ENCODE measurements at places on chromosomes 6 and 20.

DNA sequence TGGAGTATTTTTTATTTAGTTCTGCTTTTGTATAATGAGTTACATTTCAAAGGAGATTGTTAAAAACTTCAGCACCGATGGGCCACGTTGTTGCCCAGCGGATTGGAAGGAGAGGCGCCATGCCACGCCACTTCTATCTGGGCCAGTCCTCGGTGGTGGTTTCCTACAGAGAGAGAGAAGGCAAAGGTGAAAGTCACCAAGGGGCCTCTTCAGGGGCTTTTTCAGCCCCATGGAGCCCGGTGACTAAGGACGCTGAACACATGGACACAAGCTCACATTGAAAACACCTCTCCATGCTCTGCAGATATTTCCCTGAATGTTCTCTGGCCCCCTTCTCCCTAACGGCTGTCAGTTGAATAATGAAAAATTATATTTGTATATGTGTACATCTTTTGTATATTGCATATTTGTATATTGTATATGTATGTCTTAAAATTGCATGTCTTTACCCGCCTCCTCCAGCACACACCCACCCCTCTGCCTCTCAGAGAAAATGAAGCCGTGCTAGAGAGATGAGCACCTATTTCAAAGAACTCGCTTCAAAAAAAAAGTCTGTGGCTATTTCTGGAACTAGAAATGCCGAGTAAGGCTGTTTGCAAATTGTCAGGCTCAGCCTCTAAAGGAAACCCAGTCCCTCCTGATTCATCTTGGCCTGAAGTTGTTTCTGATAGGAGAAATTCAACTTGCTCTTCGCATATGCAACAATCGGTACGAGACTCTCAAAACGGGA is 91.9 kb upstream of the CDH4 start:
- no peak for DNase-seq

- DNase-seq, result no peak
Measured at GRCh38 chr20:44196271-44196670, 9.3 kb upstream of the JPH2 start.

- DNase-seq, result no peak
Measured at GRCh38 chr6:117548797-117549301, 53.5 kb downstream of the GOPC start.

- DNase-seq, result no peak
Measured at GRCh38 chr6:136723780-136724179, 68.5 kb downstream of the MAP3K5 start.

DNA sequence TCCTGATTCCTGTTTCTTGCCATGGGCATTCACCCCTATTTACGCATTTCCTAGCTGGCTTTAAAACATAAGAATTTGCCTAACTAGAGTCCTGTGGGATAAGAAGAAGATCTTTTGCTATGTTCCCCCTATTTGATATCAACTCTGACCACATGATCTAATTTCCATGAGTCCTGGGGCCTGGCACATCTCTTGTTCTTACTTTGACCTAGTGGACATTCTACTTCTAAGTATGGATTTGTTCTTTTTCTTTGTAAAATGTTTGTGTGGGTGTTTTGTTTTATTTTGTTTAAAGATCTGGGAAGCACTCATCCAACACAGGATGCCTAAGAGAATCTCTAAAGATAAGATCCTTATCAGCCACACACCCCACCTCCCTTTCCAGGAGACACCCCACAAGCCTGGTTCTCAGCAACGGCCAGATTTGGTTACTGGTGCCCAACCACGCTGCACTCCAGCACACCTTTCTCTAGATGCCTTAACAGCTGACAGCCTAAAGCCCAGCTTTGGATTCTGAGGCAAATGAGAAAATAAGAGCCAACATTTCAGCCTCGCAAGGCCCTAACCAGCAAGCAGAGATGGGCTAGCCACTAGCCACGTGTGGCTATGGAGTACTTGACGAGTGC is 74.7 kb downstream of the SLC23A2 start:
- no peak for DNase-seq

DNA sequence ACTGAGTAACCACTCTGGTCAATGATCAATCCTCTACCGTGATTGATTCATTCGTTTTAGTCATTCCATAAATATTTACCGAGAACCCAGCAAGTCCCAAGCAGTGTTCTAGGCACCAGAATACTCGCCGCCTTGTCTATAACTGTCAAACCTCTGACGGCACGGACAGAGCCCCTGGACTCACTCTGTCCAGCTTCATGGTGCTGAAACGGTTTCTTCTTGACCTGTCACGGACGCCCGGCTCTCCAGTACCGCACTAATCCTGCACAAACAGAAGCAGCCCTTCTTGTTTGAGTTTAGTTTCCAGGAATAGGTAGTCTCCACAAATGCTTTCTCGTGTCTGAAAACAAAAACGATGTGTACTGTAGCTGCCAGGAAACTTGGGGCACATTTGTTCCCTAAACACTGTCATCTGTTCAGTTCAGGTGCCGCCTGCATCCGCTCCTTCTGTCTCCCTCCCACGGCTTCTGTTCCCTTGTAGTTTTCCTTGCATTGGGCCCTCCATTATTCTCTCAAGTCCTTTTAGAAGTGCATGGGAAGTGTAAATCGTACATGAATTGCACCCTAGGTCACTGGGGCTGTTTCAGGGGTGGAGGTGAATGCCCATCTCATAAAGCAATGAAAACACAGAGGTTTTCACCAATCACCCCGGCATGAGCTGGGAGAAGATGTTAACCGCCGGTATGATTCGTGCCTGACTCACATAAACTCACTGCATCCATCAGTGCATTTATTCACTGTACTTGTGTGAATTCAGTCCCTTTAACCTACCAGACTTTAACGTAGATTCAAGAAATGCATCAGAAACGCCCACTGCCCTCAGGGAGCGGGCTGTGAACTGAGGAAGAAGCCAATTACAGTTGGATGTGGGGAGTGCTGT is 209.3 kb upstream of the CDH4 start:
- no peak for DNase-seq

- no peak for DNase-seq
Measured at GRCh38 chr20:24357177-24357576, 112.3 kb upstream of the SYNDIG1 start.

DNA sequence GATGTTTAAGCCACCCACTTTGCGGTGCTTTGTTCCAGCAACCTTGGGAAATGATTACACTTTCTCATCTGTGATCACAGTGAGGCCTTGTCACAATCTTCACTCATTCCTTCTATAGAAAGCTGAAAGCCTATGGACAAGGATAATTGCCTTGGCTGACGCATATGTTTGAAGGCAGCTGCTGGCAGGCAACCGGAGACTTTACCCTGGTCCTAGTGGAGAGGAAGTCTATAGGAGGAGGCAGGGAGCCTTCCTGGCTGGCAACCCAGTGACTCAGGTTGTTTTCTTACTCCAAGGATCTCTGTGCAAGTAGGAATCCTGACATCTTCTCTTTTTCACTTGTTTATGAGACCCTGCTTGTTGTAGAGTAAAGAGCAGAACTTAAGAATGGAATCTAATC is 34.1 kb upstream of the ESR1 start:
- DNase-seq, result no peak

DNA sequence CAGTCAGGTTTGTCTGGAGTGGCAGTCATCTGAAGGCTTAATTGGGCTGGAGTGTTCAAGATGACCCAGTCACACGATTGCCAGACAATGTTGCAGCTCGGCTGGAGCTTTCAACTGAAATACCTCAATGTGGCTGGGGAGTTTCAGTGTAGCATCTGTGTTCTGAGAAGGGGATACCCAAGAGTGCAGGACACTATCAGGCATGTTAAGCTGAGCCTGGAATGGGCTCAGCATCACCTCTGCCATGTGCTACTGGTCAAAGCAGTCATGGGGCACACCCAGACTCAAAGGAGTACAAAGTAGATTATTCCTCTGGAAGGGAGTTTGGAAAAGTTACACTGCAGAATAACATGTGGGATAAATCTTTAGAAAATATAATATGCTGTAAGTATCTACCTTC is 363.9 kb downstream of the KIF16B start:
- no peak for DNase-seq

DNA sequence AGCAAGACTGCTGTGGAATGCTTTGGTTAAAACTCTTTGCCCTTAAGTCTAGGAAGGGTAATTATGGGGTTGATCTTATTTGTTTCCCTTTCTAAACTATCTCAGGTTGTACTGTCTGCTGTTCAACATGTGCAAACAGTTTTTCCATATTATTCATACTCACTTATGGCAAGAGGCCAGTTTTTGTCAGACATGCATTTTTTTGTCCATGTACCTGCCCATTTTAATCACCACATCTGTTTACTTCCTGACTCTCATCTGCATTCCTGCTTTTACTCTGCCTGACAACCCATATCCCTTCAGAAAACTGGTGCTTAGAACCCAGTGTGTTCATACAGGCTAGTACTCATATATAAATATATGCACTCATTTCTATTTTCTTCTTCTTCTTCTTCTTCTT is 80.3 kb downstream of the LPA start:
- DNase-seq, result no peak

- DNase-seq, result no peak
Measured at GRCh38 chr20:49157146-49157545, 31.0 kb downstream of the STAU1 start.

DNA sequence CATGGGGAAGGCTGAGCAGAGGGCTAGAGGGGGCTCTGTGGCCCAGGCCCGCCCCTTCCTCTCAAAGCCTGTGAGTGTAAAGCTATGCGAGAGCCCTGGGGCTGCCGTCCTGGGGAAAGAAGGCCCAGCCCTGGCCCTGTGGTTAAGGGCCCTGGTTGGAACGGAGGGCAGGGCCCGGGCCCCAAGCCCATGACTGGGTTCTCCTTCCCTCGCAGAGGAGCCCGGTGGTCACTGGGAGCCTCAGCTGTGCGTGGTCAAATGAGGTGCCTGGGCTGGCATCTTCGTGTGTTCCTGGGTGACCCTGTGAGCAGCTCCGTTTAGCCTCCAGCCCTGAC is 56.0 kb downstream of the SMOC2 start:
- DNase-seq, result no peak

DNA sequence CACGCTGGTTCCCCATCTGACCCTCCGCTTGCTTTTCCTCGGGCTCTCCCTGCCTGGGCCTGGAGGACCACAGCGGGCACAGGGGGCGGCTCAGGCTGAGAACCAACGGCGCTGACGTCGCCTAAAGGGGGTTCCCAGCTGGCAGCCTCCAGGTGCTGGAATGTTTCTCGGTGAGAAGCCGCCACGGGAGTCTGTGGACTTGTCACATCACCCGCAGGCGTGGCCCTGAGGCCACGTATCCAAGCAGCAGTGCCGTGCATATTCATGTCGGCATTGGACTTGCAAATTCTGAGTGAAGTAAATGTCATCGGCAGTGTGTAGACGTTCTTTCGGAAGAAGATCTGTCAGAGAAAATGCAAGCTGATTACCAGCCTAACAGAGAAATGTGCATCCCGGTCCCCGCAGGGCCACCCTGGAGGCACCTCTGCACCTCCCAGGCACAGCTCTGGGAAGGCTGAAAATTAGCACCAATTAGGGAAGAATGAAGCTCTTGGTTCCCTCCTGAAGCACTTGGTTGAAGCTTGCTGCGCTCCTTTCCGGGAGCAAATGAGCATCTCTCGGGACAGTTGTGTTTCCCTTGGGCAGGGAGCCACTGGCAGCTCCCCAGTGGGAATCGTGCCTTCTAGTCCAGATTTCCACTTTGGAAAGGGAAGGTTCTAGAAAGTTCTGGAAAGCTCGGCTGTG is 24.3 kb downstream of the NTSR1 start:
- DNase-seq, result no peak

DNA sequence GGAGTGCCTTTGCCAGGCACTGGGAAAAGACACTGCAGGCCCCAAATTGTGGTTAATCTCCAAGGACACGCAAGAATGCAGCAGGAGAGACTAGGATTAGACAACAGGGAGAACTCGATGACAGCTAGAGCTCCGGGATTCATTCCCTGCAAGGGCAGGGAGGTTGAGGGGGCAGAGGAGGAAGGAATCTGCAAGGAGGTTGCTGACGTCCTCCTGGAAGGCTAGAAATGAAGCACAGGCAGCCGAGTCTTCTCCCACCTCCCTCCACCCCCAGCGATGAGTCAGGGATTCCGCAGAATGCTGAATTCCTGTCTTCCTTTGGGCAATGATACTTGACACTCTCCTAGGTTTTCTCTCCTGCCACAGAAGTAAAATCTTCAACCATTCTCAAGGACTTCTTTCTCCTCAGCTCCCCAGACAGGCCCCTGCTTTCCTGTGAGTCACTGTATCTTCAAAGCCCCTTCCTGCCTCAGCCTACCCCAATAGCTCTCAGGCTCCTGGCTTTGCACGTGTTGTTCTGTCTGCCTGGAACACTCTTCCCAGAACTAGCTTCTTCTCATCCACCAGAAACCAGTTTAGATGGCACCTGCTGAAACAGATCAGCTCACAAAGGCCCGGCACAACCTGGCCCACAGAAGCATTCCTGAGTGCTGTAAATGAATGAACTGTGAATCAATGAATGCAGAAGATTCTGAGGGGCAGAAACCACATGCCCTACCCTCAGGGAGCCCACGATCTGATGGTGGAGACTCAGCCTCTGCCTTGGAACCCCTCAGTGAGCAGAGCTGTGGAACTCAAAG is 85.6 kb downstream of the MRPL14 start:
- DNase-seq, result no peak

DNA sequence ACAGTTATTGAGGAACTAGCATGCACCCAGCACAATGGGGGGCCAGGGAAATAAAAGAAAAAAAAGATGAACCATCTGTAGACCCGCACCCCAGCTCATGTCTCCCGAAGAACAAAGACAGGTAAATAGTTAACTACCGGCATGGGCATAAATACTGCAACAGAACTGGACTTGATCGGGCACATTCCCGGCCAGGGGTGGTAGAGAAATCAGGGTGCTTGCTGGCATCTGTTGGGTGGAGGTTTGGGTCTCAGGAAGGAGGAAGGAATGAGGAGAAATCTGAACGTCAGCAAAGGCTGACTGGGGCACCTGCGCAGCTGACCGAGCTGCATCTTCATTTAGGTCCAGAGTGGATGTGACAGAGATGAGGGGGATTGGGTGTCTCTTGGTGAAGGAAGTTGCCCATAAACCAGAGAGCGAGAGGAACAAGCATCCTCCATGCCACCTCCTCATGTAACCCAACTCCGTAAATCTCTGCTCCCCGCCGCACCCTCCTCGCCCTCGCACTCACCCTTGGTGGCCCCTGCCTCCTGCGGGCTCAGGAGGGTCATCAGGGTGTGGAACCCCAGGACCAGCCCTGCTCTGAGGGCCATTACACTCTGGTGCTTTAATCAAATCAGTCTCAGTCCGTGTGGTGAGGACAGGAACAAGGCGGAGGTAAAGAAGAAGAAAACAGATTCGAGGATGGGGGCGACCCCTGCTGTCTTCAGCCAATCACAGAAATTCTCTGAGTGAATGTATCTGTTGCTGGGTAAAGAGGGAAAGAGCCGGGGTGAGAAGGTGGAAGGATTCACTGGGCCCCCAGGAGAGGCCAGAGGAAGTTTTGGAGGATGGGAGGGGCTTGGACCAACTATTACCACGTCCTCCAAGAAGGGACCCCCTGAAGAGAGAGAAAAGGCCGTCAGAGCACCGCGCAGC is at the start of gene HLA-DOA:
TSS of gene HLA-DOA (minus strand) at position 648 of the 918 bp plus-strand sequence.
- peak; percentile 58 for DNase-seq
